ENCODE measurements at places on chromosomes 3 and 15. TPM values are rescaled to one million over a fixed set of nuclear protein-coding genes. Genes with fewer than 3 reads are reported as not detected.

The ITPKA gene
- polyA plus RNA-seq, result 0.68 TPM

The CHST14 gene
- 33.2 TPM for polyA plus RNA-seq

The CGNL1 gene
- polyA plus RNA-seq, result 72.5 TPM

The GPR156 gene
- polyA plus RNA-seq, result 3.6 TPM

The ACAP2 gene
- 34.7 TPM for polyA plus RNA-seq

The RPL32 gene
- polyA plus RNA-seq, result 2,382 TPM

DNA sequence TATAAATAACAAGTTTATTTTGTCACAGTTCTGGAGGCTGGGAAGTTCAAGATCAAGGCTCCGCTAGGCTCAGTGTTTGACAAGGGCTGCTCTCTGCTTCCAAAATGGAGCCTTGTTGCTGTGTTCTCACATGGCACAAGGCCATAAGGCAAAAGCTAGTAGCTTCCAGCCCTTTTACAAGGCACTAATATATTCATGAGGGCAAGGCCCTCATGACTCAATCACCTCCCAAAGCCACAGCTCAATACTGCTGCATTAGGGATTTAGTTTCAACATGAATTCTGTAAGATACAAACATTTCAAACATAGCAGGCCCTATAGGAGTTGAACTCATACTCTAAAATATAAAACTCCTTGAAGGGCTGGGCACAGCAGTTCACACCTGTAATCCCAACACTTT, 30.2 kb downstream of the ZBTB11 start:
- no peak for DNase-seq

DNA sequence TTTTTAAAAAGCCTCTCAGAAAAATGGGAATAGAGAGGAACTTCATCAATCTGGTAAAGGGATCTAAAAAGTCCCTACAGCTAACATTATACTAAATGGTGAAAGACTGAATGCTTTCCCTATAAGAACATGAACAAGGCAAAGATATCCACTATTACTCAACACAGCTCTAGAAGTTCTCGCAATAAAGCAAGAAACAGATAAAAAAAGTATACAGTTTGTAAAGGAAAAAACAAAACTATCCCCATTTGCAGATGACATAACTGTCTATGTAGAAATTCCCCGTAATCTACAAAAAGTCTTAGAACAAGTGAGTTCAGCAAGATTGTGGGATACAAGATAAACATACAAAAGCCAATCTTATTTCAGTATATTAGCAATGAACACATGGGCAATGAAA, 15.4 kb downstream of the EDC3 start:
- DNase-seq, result no peak

GRCh38 chr3:14243782-14244181, 65.2 kb downstream of the LSM3 start:
- DNase-seq, result no peak

- no peak for DNase-seq
Measured at GRCh38 chr3:178439504-178439903, 96.7 kb upstream of the KCNMB2 start.

- no peak for DNase-seq
Measured at GRCh38 chr15:99421172-99421656, 144.6 kb upstream of the MEF2A start.

DNA sequence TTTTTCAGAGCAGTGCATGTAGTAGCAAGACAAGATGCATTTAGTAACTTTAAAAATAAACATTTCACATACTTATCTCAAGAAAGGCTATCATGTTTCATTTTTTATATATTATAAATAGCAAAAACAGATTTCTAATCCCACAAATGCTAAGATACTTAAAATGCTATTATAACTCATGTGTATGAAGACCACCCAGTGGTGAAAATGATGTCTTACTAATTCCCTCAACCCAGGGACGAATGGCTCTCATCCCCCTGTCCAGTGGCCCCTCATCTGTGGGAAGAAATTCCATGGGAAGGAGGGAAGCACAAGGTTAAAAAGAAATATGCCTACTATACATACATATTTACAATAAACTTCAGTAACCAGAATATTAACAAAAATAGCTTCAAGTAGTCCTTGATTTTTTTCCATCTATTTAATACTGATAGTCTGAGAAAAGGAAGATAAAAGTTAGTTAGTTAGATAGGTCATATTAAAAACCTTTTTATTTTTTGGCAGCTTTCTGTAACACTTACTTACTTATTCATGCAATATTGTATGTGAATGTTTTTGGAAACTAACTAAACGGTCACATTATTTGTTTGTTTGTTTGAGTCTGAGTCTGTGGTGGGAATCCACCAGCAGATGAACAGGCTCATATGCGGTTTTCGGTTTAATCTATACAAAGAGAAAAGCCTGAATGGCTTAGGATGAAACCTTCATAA, 14.8 kb downstream of the NR2E3 start:
- no peak for DNase-seq

DNA sequence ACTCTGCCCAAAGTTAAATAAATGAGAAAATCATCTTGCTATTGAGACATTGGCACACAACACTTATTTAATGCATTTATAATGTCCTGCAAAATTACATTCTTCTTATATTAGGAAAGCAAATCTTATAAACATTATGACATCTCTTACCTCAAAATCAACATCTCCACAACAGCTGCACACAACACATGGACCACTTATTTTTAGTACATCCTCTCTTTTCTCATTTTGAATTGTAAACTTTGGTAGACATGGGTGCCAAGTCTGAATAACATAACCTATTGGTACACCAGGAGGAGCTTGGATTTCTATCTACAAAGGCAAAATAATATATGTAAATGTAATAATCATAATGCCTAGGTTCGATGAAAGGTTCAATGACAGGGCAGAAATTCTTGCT, 23.0 kb downstream of the PLSCR1 start:
- no peak for DNase-seq

- no peak for DNase-seq
Measured at GRCh38 chr15:26890451-26890850, 23.6 kb downstream of the GABRA5 start.

DNA sequence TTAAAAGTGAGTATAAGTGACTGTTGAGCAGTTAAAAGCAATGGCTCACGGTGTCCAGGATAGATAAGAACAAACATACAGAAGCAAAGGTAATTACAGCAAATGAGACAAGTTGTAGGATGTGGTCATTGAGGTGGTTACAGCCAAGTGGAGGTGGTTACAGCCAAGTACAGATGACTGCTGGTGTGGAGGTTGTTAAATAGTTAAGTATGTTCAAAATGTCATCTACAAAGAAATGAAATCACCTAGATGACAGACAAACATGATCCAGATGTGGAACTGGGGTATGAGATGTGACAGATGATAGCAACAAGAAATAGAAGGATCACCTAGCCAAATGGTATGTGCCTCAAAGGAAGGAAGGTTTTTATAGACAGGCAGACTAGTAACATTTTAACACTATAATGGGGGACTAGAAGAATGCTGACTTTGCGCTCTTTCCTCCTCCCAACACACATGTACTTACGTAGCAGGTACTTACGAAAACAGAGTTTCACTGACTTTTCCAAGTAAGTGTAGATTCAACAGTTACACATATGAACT, 6.8 kb upstream of the ANKRD28 start:
- DNase-seq, result no peak

- no peak for DNase-seq
Measured at GRCh38 chr3:183896184-183896583, 11.5 kb upstream of the PARL start.

DNA sequence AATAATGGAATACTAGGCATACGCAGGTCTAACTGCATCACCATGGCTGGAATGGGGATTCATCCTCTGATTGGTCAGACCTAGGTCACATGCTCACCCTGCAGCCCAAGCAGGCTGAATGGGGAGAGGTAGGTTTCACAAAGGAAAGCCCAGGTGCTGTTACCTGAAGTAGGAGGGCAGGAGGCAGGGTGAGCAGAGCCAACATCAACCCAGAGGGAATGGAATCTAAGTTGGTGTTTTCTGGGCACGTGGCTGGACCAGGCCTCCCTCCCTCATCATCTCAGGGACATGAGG, 6.7 kb upstream of the H1-8 start:
- no peak for DNase-seq

GRCh38 chr15:77162872-77163633, 92.1 kb upstream of the TSPAN3 start:
- DNase-seq, result no peak
